ENCODE measurements at places on chromosomes 3 and 15.

GRCh38 chr3:189781415-189781814, 150.2 kb downstream of the TP63 start:
- no peak for DNase-seq

DNA sequence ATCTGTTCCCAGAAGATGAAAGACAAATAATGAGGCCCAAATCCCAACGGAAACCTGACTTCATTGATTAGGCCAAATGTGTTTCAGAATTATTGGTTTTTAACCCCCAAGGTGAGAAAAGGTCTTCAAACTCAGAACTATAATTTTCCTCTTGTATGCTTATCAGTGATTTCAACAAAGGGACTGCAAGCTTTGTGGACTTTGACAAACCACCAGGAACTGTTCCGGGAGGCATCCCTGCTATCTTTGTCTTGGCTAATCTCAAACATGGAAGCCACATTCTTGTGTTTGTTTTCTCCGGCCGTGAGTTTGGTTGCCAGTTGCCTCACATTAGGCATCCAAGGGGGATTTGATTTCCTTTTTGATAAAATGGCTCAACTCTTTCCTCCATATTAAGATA, 19.5 kb downstream of the ARHGEF3 start:
- no peak for DNase-seq

DNA sequence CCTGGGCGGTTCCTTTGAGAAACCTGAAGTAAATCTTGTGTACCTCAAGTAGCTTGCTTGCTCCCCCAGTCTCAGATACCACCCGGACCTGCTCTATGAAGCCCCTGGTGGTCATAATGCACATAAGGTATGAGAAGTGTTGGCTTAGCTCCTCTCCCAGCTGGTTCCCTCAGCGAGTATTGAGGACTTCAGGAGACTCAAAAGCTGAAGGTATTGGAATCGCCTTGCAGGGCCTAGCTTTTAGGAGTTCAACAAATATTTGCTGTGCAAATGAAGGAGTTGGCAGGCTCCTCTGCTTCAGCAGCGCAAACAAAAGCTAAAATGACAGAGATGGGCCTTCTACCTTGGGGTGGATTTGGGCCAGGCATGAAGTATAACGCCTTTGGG, 1.7 kb downstream of the CMTM8 start:
- DNase-seq, result no peak

GRCh38 chr15:68830141-68830785, 9.6 kb upstream of the ANP32A start:
- DNase-seq, result no peak

GRCh38 chr3:174132421-174133042, 726.6 kb upstream of the NAALADL2 start:
- no peak for DNase-seq

- DNase-seq, result no peak
Measured at GRCh38 chr3:129593595-129594339, 12.7 kb downstream of the PLXND1 start.

- no peak for DNase-seq
Measured at GRCh38 chr3:68088216-68088615, 433.8 kb upstream of the SUCLG2 start.

DNA sequence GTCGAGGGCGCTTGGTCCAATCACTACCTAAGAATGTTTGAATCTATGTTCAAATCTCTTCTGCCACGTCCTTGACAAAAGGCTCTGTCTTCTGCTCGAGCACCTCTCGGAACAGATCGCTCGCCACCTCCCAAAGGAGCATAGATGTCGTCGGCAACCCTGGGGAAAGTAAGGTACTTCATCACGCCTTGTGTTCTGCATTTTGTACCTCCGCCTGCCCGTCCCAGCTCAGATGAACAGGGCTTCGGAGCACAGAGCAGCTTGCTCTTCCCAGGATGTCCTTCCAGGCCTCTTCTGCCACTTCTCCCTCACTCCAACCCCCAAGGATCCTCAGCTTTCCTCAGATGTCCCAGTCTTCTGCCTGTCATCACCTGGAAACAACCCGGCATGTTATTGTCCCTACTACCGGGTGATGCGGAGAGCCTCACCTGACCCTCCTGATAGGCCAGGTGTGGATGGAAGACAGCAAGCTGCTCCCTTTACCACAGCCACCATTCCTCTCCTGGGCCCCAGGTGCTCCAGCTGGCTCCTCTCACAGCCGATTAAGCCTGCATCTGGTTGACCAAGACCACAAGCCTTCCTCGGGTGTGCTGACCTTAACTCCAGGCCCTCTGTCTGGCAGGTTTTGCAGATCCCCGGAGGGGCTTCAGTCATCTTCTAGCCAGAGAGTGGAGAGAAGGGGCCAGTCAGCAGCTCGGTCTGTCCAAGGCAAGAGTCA, 270.5 kb downstream of the FAM43A start:
- DNase-seq, result no peak

DNA sequence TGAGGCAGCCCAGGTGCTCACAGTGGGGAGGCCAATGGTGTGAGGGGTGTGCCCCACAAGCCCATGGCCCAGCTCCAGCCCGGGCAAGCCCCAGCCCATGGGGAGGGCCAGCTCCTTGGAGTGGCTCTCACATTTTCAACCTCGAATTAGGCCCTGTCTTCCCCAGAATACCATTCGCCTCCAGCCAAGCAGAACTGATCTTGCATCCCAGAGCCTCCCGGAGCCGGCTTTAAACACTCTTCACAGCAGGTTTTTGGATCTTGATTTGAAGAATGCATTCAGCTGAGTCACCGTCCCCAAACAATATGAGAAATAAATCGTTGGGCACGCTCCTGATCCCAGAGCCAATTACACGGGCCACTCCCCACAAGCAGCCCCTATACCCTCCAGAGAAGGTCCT, 23.7 kb downstream of the TPRA1 start:
- DNase-seq, result no peak

GRCh38 chr3:10374311-10374710, 53.4 kb upstream of the SEC13 start:
- no peak for DNase-seq

DNA sequence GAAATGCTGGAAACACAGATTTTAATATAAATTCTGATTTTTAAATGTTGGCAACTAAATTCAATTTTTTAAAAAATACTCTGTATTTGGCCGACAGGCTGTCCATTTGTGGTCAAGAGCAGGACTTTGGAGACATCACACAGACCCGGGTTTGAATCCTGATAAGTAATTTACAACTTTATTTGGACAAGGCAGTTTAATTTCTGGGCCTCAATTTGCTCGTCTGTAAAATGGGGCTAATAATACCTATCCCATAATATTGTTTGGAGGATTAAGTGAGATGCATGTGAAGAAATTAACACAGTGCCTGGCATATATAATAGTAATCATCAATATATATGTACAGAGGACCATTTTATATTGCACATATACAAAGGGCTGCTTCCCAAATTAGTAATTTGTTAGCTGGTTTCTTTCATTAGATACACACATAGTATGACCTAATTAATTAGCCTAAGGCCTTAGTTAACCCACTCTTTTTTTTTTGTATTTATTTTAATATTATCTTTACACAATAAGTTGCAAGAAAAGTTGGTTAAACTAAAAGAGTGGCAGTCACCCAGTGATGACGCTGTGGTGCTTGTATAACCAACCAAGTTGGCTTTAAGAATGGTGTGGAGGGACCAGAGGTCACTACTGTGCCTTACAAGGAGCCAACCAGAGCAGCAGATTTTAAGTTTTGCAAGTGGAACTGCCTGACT, 665 bp downstream of the PIGB start:
- no peak for DNase-seq

DNA sequence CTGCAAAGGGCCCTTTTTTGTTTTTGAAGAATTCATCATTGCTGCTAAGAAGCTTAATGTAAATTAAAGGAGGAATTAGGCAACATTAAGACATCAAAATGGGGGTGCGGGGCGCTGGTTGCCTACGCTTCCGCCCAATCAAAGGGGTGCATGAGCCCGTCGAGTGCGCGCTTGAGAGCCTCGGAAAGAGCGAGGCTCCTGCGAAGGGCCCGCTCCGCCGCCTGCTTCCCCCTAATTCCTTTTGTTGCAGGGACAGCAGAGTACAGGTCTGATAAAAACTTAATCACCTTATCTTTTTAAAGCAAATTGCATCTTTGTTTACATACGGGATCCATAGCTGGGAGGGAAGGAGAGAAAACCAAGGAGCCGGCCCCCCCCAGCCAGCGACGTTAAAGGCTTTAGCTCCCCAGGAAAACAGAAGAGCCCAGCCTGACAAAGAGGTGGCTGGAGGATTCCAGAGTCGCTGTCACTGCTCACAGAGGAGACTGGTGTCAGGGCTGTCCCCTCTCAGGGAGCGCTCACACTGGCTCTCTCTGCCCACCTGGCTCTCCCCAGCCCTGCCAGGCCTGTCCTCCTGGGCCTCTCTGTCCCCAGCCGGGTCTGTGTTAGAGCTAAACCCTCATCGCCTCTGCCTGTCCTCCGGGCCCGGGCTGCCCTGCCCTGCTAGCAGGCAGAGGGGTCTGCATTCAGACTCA, 67.3 kb downstream of the DNAJB8 start:
- no peak for DNase-seq

GRCh38 chr3:102301155-102301880, 133.5 kb upstream of the ZPLD1 start:
- DNase-seq, result no peak

GRCh38 chr3:14890476-14890875, 56.9 kb upstream of the NR2C2 start:
- no peak for DNase-seq

- DNase-seq, result no peak
Measured at GRCh38 chr3:115513416-115513800, 109.9 kb upstream of the GAP43 start.

- no peak for DNase-seq
Measured at GRCh38 chr15:34275154-34275553, 50.3 kb downstream of the EMC4 start.

DNA sequence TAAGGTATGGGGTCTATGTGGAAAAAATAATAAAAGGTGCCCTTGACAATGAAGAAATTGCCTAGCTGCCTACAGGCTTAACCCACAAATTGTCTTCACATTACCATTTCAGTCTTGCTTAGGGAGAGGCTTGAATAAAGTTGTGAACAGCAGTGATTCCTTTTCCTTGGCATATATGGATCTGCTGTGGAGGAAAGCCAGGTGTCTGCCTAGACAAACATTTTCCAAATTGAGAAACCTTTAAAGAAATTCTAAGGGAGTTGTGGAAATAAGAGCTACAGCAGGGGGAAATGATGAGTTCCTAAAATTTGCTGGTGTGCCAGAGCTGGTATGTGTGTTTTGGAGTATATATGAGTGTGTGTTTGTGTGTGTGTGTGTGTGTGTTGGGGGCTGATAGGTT, 452.1 kb downstream of the NTRK3 start:
- no peak for DNase-seq

DNA sequence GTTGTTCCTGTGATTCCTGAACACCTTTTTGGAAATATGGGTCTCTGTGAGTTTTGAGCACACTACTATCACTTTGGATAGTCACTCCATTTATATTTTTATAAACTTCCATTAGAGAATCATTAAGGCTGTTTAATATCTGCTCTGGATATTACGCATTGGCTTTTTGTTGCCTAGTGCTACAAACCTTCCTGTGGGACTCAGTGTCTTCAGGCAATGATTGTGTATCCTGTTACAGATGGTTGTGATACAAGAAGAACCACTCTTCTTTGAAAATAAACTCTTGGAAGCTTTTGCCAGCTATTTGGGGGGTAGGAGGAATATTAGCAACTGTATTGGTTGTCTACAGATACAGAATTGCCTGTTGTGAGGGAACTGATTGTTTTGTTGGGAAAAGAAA, 15.6 kb downstream of the GCSAM start:
- DNase-seq, result no peak

All from mesothelial cell of epicardium (in vitro differentiated cells).